ENCODE measurements at places on chromosomes 7 and 10.

DNA sequence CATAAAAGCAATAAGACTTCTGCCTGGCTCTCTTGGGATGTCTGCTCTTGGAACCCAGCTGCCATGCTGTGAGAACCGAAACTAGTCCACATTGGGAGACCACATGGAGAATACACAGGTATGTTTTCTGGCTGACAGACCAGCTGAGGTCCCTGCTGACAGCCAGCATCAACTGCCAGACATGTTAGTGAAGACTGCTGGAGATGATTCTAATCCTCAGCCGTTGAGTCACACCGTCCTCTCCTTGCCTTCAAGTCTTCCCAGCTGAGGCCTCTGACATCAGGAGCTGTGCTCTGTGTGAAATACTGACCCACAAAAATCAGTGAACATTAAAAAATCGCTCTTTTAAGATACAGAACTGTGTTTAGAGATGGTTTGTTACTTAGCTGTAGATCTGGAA is 36.9 kb upstream of the AGR2 start:
- no peak for DNase-seq

DNA sequence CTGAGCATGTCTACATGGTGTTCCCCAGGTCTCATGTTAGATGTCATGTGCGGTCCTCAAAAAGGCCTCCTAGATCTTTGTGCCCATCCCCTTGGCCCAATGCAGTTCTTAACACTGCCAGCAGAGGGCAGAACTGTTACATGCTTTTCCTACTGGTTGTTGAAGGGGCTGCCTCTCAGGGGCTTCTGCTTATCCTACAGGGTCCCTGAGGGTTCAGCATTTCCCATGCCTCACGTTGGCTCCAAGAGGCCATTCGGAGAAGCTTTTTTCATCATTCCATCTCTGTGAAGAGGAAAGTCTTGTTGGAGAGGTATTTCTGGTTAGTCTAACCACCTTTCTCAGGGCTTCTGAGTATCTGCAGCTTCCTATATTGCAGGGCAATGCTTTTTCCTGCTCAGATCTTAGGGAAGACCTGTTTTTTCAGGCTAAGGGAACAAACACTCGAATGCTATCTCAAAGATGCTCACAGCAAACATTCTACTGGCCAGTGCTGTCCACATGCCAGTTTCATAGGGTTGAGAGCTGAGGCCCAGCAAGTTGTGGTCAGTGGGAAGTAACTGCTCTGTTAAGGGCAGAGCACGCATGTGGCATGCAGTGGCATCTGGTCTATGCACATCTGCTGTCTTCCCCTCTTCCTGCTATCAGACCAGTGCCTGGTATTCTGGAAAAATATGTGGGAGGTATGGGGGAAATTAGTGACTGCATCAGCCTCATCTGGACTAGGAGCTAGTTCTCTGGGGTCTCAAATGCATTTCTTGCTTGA is 31.5 kb downstream of the MBL2 start:
- no peak for DNase-seq

- no peak for DNase-seq
These were observed 149.3 kb upstream of the DPP6 start for GRCh38 chr7:153902862-153903261.

DNA sequence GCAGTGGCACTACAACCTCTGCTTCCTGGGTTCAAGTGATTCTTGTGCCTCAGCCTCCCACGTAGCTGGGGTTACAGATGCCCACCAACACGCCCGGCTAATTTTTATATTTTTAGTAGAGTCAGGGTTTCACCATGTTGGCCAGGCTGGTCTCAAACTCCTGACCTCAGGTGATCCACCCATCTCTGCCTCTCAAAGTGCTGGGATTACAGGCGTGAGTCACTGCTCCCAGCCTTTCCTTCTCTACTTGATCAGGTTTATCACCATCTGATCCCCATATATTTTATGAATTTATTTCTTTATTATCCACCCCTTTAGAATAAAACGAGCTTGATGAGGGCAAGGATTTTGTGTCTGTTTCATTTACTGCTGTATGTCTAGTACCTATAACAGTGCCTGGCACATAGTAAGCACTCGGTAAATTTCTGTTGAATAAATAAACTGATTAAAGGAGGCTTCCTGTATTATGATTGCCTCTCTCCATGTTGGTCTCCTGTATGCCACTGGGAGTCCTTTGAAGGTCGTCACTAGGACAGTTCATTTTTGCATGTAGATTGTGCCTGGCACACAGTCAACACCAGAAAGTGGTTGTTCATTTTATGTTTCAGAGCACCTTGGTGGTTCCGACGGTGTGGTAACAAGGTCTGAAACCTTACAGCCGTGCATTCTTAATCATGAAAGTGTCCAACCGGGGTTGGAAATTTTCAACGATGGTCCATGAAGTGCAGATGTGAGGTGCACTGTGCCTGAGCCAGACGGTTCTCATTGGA is 9.6 kb upstream of the EIF3A start:
- no peak for DNase-seq

- DNase-seq, result no peak
These were observed 136.5 kb downstream of the EPC1 start for GRCh38 chr10:32210306-32211045.

GRCh38 chr7:159015454-159016410 is 128.9 kb downstream of the VIPR2 start:
- DNase-seq, result no peak
